ENCODE measurements at places on chromosomes 3 and 15.

DNA sequence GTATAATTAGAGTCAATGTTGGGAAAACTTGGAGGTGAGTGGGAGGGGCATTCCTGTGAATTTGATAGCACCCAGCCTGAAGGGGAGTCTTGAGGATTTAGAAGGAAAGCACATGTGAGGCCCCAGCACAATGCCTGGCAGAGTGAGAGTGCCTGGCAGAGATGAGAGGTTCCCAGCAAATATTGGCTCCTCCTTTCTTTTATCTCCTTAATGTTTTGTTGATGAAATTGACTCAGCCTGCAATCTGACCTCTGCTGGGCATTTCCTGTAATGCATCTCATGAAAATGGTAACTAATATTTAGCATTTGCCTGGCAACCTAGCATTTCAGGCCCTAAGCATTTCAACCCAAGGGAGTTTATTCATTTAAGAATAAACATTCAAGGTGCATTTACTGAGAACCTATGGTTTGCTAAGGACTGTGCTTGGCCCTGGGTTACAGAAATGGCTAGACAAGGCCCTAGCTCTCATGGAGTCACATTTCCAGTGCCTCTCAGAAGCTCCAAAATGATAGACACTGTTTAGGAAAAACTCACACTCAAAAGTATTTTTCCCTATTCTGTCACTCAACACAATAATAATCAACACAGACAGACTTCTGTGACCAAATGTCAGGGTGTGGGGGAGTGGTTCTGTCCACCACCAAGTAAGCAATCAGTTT lies 19.0 kb downstream of the PDHB start:
- DNase-seq: peak; percentile 70

GRCh38 chr3:72629191-72629631 lies 219.0 kb downstream of the SHQ1 start:
- peak; percentile 19 for DNase-seq

GRCh38 chr3:102181175-102181920 lies 253.5 kb upstream of the ZPLD1 start:
- no peak for DNase-seq

DNA sequence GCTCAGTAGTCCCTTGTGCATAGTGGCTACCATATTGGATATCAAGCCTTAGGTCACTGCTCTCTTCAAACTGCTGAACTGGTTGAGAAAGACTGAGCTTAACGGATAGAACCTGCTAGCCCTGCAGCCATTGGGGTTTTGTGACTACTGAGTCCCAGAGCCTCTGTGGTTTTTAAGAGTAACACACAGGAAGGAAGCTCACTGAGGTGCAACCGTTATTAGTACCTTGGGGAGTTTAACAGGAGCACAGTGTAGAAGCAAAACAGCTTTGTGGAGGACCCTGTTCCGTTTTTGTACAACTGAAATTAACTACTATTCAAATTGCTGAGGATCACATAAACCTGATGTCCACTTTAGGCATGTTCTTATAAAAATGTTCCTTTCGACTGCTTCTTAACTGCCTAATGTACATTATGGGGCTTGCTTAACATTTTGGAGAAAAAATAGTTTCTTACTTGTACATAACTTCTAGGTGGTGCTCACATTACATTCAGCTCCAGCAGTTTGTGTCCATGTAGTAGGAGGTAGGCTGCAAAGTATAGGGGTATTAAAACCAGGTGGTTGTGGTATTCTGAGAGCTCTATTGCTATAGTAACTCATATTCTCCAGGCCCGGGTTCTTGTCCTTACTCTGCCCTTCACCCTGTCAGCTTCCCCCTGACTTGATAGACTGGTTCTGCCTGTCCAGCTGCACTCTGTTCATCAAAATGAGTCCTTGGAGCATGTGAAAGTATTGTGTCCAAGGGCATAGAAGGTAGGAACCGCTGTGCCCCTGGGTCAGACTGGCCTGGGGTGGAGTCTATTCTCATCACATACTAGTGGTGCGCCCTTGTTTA lies 17.3 kb downstream of the PXK start:
- DNase-seq: peak; percentile 14

- DNase-seq: peak; percentile 63
These were observed 68.5 kb downstream of the TMCC1 start for GRCh38 chr3:129824926-129825541.

Measured in CD4-positive, alpha-beta T cell treated with Interleukin-21 for 1 hour (primary cell).